ENCODE measurements at places on chromosomes 1 and 21.
A peak's percentile ranks its signal among the peaks of the same experiment; 100 is the strongest.

GRCh38 chr1:243493156-243494129 is 237.6 kb downstream of the SDCCAG8 start:
- DNase-seq, result no peak

DNA sequence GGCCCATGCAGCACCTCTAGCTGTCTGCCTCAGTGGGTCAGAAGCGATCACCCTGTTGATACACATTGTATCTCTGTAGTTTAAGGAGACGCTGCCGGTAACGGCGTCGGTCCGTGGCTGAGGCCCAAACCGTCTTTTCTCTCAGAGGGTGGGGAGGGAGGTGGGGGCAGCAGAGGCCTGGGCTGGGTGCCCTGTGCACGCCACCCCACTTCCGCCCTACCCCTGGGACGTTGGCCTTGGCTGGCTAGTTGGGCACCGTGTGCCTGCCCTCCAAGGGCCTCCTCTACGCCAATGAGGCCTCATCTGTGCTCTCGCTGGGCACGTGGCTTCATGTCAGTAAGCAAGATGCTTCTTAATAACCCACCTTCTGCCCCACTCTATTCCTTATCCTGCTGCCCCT is 9.4 kb downstream of the ZC3H12A start:
- no peak for DNase-seq

DNA sequence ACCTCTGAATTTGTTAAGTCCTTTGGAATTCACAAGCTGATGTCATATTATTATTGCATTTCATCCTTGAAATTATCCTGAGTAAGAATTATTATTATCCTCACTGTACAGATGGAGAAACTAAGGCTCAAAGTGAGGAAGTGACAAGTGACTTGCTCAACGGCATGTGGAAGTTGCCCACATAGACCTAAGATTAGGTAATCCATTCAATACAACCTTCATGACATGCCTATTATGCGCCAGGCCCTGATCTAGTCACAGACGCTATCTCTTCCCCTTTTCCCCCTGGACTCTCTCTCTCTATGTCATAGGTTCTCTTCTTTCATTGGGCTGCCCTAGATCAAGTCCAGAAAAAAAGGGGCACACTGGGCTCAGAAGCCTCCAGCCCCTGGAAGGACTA is 84.9 kb upstream of the KCNK2 start:
- DNase-seq, result no peak

DNA sequence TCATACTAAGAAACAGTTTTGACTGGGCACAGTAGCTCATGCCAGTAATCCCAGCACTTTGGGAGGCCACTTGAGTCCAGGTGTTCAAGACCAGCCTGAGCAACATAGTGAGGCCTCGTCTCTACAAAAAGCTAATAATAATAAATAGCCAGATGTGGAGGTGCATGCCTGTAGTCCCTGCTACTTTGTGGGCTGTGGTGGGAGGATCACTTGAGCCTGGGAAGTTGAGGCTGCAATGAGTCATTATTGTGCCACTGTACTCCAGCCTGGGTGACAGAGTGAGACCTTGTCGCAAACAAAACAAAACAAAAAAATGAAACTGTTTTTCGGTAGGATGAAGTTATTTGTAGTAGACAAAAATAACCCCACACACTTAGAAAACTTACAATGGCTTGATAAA is 19.0 kb upstream of the OLFM3 start:
- DNase-seq, result no peak

DNA sequence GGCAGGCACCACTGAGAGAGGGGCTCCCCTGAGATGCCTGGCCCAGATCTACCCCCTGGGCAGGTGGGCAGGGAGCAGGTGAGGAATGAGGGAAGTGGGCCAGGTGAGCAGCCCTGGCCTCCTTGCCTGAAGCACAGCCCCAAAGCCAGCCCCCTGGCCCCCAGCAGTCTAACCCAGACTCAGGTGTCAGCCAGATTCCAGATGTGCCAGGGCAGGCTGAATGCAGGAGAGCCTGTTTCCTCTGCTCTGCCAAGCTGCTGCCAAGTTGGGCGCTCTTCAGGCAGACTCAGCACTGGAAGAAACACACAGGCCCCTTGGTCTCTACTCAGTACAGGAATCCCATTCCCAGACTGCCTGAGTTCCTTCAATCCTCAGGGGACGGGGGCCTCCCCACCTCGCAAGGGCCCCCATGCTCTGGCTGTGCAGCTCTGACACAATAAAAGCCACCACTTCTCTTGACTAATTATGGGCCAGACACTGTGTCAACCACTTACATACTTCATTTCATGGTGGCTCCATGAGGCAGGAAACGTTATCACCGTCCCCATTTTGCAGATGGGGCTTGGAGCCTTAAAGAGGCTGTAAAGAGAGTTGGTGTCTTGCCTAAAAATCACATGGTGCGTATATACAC is 20.4 kb downstream of the ARHGEF19 start:
- peak; percentile 33 for DNase-seq

GRCh38 chr1:184036517-184036949 is 995 bp downstream of the COLGALT2 start:
- no peak for DNase-seq
